Right lobe of liver (tissue), 6 donors: ENCODE measurements at places on chromosomes 7 and 10. TPM values are rescaled to one million over a fixed set of nuclear protein-coding genes. Genes with fewer than 3 reads are reported as not detected.

Gene PGAM2
- not detected for total RNA-seq

Gene CNNM2
- total RNA-seq, result 6.1 TPM

Gene CHAT
- not detected for total RNA-seq

Gene ZNF33A
- total RNA-seq, result 14.9 TPM

Gene CARD11
- total RNA-seq, result 0.68 TPM

Gene PSD
- total RNA-seq, result 0.80 TPM

Gene DENND2A
- total RNA-seq, result 2.4 TPM

Gene UTF1
- total RNA-seq, result not detected

Gene TRPV6
- total RNA-seq, result 0.06 TPM

Gene TAF3
- 3.5 TPM for total RNA-seq
